ENCODE measurements at places on chromosomes 6 and 20.

DNA sequence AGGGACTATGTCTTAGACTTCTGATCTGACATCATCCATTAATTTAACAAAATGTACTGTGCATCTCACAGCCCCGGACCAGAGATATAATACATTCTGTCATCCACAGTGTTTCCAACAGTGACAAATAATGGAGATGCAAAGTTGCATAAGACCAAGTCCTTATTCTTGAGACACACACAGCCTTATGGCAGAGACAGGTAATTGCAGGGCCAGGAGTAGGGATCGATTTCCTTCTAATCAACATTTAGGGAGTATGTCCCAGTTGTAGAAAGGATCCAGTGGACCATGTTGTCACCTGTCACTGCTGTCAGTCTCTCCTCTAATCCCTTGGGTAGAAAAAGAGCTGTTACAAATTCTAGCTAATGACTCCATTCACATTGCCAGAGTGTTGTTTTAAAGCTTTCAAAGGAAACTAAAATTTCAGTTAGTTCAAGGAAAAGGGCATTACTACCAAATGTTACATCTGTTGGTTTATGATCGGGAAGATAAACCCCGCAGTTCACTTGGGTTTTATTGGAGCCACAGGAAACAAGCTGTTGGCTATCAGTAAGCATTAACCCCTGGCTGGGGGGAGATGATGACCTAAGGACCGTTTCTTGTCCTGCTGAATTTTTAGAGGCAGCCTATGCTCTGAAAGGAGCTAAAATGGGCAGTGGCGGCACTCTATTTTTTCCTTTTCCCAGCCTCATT, 111.4 kb upstream of the ATXN1 start:
- DNase-seq = no peak

GRCh38 chr20:11522366-11522741, 395.3 kb upstream of the BTBD3 start:
- DNase-seq = no peak

- DNase-seq = no peak
Measured at GRCh38 chr6:1316489-1316971, 4.6 kb downstream of the FOXQ1 start.

- no peak for DNase-seq
Measured at GRCh38 chr6:49384904-49385303, 78.1 kb downstream of the MMUT start.

DNA sequence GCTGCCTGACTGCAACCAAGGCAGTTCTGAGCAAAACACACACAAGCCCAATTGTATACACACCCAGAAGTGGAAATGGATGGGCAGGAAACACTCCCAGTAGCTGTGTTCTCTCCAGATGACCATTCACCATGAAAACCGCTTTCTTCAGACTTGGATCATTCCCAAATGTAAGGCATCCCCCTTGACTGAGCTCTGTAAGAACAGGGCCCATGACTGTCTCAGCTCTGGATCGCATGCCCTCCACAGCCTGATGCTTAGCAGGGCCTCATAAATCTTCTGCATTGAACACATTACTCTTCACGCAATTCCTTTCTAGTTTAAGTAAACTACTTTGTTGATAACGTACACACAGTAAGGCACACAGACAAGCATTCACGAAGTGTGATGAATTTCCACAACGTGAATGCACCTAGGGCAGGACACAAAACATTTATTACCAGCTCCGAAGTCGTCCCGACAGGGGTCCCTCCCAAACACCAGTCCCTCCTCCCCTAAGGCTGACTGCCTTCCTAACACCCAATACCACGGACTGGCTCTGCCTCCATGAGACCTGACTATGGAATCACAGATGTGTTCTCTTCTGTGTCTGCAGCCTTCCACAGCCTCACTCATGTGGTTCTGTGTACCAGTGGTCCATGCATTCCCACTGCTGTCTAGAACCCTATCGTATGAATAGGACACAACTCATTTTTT, 31.7 kb downstream of the BMP7 start:
- DNase-seq = no peak

DNA sequence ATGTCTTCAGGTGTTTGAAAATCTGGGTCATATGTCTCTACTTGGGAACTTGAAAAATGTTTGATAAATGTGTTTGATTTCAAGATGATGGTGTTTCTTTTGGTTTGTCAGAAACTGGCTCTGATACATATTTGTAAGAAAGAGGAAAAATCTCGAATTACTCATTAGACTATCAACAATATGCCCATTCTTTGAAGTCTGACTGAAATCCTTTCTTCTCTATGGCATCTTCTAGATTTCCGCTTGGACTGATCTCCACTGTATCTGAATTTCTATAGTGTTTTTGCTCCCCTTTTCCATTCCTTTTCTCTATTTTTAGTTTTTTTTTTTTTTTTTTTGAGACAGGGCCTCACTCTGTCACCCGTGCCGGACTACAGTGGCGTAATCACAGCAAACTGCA, 1096.5 kb downstream of the KIF16B start:
- no peak for DNase-seq

DNA sequence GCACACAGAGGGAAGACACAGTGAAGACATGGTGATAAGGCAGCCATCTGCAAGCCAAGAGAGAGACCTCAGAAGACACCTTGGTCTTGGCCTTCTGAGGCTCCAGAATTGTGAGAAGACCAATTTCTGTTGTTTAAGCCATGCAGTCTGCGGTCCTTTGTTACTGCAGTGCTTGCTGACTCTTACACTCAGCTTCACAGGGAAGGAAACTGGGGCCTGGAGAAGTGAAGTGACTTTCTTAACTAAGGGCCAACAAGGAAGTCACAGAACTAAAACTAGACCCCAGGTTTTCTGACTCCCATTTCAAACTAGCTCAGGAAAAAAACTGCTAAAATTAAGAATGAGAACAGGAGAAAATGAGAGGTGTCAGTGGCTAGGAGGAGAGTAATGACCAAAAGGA, 74.3 kb downstream of the TNFRSF21 start:
- DNase-seq = no peak

- DNase-seq = no peak
Measured at GRCh38 chr6:16168121-16168520, 39.2 kb downstream of the MYLIP start.

DNA sequence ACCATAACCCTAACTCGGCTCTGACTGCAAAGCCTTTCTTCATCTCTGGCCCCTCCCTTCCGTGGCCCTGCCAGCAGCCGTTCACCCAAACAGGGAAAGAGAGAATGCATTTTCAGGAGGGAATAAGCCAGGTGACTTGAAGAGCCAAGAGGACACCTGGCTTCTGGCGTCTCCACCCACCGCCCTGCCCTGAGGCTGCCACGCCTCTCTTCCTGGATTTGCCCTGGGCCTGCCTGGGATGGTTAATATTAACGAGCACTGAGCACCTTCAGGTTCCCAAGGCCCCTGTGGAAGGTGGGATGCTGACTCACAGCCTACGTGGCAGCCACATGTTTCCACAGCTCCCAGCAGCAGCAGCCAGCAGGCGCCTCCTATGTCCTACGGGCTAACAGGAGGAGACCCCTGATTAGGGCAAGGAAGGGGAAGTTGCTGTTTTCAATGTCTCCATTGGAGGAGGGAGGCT, 138.0 kb upstream of the RREB1 start:
- peak; percentile 5 for DNase-seq

DNA sequence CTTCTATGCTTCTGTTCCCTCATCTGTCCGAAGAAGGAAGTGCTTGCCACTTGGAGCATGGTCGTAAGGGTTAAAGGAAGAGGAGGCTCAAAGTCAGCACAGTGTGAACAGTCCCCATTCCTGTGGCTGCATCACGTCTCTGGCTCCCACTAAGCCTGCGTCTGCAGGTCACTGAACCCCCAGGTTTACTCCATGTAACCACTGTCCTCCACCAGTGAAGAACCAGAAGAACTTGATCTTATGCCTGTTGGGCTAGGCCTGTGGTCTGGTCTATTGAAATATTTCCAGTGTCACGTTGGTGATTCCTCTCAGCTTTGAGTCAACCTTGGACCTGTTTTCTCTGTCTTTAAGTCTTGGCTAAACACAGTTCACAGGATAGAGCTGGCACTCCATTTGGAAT, 45.9 kb upstream of the SCP2D1 start:
- DNase-seq = no peak

DNA sequence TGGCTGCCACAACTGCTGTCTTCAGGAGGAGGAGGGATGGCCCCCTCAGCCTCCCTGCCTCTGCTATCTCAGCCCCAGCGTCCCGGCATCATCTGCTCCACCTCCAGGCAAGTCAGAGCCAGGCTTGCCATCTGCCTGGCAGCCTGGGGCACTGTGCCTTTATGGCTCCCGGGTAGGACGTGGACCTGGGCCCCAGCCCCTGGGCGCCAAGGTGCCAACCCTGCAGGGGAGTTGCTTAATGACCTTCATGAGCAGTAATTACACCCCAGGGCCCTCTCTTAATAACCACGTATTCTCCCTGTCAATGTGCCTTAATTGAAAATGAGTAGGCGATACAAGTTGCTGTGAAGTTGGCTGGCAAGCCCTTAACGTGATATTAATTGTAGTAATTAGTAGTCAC, 122.1 kb upstream of the MLN start:
- peak; percentile 71 for DNase-seq

Measured in NCI-H2171 (cell line).